Suprapubic skin (tissue), 4 donors: ENCODE measurements at places on chromosomes 5 and 9.

GRCh38 chr9:132756214-132756845, 86.1 kb downstream of the GTF3C4 start:
- DNase-seq = no peak

- DNase-seq = no peak
Measured at GRCh38 chr5:133758641-133759040, 146.3 kb upstream of the FSTL4 start.

GRCh38 chr9:124761710-124762109, 9.4 kb downstream of the NR6A1 start:
- no peak for DNase-seq

DNA sequence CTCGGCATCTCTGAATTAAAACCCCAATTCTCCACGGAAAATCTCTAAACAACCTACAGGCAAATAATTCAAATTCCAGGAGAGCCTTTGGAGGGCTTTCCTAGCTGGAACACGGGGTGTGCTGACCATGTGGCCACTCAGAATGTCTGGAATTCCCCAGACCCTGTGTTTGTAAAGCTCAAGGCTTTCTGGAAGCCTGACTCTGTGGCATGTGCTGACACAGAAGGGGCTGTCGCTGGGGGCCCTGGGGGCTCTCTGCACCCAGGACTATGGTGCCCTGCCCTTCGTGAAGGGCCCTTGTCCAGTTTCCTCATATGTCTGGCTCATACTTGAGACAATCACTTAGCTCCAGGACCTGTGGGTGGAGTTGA, 29.0 kb upstream of the BOD1 start:
- DNase-seq = peak; percentile 40

- peak; percentile 79 for DNase-seq
Measured at GRCh38 chr9:137314561-137315560, 12.8 kb upstream of the NRARP start.

DNA sequence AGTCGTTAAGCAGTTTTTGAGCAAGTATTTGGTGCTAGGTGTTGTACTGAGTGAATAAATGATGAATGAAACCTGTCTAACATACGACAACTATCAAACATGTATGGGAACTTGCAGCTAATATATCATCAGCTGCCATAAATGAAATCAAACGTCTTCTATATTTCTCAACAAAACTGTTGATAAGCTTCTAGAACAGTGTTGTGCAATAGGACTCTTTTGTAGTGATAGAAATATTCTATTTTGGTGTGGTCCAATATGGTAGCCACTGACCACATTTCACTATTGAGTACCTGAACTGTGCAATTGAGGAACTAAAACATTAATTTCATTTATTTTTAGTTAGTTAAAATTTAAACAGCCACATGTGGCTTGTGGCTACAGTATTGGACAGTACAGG, 16.3 kb upstream of the FYB1 start:
- DNase-seq = no peak

- DNase-seq = no peak
Measured at GRCh38 chr9:4980086-4980727, 4.9 kb upstream of the JAK2 start.
